Activated T-cell treated with anti-CD3 and anti-CD28 coated beads, Interleukin-2, amount 50 U/mL, for 48 hours (primary cell): ENCODE measurements at places on chromosomes 3 and 15.
A peak's percentile ranks its signal among the peaks of the same experiment; 100 is the strongest.

GRCh38 chr3:48991851-48992545 lies 2.0 kb downstream of the P4HTM start:
- DNase-seq: no peak

- peak; percentile 72 for DNase-seq
These were observed 553 bp downstream of the TMEM43 start for GRCh38 chr3:14125193-14126016.

DNA sequence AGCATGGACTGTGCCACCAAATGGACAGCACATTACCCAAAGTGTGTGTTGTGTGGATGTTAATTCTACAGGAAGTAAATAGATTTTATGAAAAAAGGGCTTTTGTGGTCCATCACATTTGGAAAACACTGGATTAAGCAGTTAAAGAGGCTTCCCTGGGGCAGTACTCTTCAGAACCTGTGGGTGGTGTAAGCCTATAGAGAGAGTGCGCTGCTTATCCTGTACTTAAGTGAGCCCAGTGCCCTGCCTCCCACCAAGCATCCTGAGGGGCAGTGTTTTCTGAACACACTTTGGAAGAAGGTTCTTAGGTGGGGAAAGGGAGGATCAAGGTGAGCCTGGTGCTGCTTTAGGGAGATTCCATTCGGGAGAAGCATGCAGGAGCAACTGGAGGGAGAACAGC lies 10.9 kb downstream of the TTLL3 start:
- no peak for DNase-seq

DNA sequence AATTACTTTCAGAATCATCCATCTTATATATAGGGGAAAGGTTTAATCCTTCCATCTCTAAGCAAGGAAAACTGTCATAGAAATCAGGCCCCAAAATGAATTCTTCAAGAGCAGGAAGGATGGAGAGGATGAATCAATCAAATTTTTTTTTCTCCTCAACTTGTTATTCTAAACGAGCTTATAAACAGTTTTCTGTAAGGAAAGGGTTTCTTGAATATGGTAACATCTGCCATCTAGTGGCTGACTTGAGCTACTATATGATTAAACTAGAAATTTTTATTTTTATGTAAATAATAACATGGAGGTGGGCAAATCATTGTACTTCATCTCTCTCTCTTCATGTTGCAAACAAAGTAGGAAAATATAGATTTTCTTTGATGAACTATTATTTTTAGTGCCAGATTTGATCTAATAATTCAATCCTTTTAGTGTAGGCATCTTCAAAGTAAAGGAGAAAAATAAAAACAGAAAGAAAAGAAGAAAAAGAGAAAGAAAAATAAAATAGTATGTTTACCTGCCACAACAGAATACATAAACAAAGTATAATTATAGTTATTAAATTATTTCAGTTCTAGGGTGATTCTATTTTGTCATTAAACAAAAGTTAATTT lies 146.6 kb downstream of the SERPINI1 start:
- DNase-seq: no peak

- DNase-seq: no peak
These were observed 660.9 kb upstream of the NAALADL2 start for GRCh38 chr3:174198199-174198598.

DNA sequence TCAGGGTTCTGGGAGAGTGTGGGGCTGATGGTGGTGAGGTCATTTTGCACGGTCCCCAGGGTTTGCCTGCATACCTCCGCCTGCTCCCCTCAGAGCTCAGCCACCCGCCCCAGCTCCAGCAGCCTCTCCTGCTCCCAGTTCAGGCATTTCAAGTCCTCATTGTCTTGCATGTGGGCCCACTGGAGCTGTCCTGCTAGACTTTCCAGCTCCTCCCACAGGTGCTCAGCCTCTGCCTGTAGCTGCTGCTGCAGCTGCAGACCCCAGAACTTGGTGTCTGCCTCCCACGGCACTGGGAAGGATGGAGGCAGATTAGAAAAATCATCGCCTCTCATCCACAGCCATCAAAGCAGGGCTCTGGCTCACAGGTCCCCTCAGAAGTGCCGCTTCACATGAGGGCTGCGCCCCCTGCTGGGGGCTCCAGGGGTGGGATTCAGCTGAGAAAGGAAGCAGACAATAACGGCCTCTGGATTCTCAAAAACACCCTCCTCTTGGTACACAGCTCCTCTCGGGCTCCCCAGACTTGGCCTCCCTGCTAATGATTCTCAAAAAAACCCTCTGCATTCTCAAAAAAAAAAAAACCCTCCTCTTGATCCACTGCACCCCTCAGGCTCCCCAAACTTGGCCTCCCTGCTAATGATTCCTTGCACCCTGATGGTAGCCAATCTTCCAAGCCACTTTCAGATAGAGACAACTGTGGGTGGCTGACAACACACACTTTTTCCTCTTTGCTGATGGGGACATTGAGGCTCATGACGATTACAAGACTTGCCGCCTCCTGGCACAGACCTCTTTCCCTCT lies 89.3 kb upstream of the C2CD4B start:
- peak; percentile 84 for DNase-seq

DNA sequence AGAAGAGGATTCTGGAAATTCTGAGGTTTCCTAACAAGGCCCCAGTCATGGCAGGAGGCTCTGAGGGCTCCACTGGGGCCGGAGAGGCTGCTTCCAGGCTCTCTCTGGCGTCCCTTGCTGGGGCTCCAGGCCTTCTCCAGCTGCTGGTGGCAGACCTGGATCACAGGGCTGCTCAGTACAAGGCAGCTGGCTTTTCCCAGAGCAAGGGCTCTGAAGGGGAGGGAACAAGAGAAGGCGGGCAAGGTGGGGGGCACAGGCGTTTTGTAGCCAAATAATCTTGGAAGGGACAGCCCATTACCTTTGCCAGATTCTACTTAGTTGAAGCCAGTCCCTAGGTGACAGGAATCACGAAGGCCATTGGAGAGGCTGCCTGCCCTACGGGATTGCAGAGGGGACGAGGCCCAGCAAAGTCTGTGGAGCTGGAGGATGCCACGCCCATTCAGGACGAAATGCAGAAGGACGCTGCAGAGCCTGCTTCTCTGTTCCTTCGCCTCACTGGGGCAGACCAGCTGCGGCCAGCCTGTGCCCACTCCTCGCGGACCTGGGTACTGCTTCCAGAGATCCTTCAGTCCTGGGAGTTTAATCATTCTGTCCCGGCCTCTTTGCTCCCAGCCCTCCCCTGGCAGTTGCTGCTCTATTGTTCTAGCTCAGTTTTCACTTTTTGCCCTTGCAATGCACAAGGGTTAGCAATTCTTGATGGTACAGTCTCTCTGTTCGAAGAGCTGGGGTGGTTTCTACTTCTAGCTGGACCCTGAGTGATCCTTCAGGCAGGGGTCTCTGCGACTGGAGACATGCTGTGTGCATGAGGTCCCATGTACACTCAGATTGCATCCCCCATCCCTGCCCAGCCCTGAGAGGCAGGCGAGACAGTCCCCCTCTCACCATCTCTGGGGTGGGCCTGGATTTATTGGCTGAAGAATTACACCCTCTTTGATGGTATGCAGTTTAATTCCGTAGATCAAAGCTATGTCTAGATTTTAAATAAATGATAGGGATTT lies 149.3 kb upstream of the MEF2A start:
- no peak for DNase-seq

GRCh38 chr3:197749315-197749600 lies 425 bp upstream of the FYTTD1 start:
- DNase-seq: no peak

- DNase-seq: no peak
These were observed 7.6 kb downstream of the SI start for GRCh38 chr3:165070682-165071081.

GRCh38 chr3:155948476-155948875 lies 78.0 kb downstream of the GMPS start:
- no peak for DNase-seq

DNA sequence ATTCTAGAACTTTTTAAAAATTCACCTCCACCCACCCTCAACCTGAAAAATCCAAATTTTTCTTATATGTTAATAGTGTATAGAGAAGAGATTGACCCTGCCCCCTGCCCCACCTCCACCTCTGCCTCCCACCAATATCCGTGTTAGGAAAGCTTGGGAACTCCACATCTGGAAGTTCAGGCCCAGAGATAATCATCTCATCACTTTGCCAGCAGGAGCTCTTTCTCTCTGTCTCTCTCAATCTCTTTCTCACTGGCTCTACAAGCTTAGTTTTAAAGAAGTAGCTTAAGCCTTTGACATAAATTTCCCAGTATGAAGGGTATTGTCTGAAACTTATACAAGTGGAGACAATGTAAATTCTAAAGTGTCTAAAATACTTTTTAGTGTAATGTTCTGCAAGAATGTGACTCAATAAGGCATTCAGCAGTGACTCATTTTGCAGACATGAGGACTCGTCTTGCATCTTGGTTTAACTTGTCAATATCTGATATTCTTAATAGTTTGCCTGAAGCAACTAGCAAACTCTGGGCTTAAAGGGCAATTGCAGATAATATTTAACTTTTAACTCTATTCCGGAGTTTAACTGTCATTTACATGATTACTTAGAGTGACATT lies 299.8 kb upstream of the EPHA3 start:
- no peak for DNase-seq

- no peak for DNase-seq
These were observed 2.1 kb downstream of the USP50 start for GRCh38 chr15:50544368-50544767.

DNA sequence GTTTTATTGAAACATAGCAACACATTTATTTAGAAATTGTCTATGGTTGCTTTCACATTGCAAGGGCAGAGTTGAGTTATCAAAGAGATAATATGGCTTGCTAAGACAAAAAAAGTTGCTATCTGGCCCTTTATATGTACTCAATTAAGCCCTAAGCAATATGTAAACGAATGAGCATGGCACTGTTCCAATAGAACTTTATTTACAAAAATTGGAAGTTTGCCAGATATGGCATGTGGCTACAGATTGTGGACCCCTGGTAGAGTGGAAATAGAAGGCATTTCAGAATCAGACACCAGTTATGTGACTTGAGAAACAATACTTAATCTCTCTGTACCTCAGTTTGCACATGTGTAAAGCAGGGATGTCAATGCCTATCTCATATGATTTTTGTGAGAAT lies 515.6 kb upstream of the SGO1 start:
- no peak for DNase-seq

DNA sequence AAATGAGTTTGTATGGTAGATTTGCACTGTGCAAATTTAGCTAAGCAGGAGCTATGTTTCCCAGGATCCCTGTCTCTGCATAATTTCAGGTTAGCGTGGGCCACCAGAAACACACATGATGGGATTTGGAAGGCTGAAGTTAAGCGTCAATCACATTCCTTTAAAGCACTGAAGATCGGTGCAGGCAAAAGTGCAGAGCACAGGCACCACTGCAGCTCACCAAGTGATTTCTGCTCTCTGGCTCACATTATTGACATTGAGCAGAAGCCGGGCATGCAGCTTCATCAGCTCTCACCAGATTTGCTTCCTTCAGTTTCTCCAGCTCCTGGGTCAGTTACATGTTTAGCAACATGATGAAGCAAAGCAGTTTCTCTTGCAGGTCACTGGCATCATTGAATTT lies 256.4 kb upstream of the TGFBR2 start:
- DNase-seq: no peak

DNA sequence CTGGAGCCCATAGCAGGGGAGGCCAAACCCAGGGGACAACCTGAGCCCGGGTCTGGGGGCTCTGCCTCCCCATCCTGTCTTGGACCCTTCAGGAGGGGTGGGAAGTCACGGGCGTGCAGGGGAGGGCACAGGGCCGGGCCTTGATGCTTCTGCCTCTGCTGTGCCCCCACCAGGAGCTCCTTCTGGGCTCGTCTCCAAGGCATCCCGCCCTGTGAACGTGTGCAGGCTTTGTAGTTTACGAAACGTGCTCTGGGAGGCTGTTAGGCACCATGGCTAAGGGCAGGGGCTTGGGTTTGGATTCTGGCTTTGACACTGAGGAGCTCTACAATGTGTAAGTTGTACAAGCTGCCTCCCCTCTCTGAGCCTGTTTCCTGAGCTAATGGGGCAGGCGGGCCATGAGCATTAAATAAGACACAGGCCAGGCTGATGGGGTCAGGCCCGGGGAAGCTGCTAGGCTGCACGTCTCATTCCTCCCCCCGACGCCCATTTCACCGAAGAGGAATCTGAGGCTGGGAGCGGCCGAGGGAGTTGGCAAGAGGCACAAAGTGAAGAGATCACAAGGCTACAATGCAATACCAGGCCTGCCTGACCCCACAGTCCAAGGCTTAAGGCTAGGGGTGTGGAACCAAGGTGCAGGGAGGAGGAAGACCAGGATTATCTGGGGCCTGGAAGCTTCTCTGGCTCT lies 19.6 kb downstream of the PLXND1 start:
- DNase-seq: no peak

DNA sequence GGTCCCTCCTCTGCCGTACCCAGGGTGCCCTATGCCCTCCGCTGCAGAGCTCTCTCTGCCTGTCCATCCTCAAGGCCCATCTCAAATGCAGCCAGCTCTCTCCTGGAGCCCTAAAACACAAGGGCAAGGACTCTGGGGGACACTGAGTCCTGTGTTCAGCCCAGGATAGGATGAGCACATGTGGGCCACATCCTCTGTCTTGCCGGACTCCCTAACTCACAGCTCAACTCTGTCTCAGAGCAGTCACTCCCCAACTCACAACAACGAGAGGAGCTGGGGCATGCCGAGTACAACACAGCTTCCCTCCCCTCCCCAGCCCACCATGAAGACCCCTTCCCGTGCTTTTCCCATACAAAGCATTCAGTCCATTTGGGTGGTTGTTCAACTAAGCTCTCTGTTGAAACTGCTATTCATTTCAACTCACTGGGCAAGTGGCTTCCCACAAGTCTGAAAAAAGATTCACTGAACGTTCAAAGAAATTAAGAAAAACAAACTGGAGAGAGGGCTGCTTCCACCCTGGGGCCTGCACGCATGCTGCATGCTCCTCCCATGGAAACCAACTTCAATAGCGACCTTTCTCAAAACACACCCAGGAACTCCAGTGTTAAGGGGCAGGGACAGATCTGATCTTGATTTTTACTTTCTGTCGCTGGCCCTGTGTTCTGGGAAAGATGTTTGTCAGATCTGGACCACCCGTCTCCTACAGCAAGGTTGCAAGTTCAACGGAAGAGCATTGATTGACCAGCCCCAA lies 124.3 kb upstream of the IGF1R start:
- DNase-seq: no peak

GRCh38 chr15:76495487-76495886 lies 158.9 kb downstream of the ISL2 start:
- no peak for DNase-seq

GRCh38 chr3:151816091-151816604 lies 2.2 kb downstream of the AADAC start:
- DNase-seq: no peak

DNA sequence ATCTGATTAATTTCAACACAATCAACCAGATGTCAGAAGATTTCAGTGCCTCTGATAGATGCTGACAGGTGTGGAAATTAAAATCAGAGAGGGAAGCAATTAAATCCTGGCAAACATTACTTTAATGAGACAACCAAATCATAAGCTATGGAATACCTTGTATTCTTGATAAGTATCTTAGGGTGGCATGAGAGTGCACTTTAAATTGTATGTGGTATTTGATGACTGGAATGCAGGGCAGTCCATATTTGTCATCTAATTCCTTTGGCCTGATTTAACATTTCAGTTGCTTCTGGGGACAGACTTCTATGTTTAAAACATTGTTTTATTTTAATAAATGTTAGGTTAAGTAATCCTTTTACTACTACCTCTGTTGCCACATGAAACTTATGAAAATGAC lies 184.1 kb downstream of the LPP start:
- DNase-seq: no peak

- DNase-seq: no peak
These were observed 87.7 kb downstream of the RBPMS2 start for GRCh38 chr15:64687688-64688087.
